ENCODE measurements at places on chromosomes 2 and 18.

GRCh38 chr18:45237343-45238098 is 377.8 kb upstream of the SLC14A2 start:
- no peak for DNase-seq

DNA sequence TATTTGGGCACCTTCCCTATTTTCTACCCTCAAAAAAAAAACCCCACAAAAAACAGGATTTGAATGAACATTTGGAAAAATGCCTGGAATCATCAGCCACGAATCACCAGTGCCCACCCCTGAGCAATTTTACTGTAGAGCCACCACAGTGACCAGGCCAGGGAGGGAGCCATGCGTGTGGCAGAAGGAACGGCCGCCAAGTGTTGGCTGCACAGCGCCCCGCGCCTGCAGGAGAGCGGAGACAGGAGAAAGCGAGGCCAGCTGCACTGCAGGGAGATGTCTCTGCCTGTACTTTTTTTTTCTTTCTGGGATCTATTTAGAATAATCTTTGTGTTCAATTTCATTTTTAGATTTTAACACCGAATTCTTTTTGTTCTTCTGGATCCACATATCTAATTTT is 269.3 kb upstream of the RAB12 start:
- no peak for DNase-seq

DNA sequence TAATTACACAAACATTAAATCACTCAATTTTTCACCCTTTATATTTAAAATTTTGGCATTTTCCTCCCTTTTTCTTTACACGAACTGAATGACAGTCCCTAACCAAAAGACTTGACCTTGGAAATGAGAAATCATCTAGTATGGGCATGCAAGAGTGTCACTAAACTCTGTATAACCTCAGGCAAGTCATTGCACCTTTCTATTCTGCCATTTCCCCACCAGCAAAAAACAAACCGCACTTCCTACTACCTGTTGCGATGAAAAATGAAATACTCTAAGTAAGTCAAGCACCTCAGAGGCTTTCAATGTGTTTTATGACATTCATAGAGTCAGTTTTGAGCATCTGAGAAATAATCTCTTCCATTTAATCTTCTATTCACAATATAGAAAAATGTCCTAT is 44.1 kb downstream of the ANKRD44 start:
- no peak for DNase-seq

GRCh38 chr2:137252934-137253333 is 487.6 kb downstream of the THSD7B start:
- no peak for DNase-seq

GRCh38 chr2:165112789-165113188 is 91.1 kb downstream of the SCN3A start:
- DNase-seq = no peak

GRCh38 chr18:13493079-13493478 is 233.3 kb downstream of the FAM210A start:
- no peak for DNase-seq

GRCh38 chr18:23640052-23640451 is 22.7 kb downstream of the ANKRD29 start:
- DNase-seq = no peak

- no peak for DNase-seq
Measured at GRCh38 chr2:239235311-239235710, 165.5 kb downstream of the HDAC4 start.

DNA sequence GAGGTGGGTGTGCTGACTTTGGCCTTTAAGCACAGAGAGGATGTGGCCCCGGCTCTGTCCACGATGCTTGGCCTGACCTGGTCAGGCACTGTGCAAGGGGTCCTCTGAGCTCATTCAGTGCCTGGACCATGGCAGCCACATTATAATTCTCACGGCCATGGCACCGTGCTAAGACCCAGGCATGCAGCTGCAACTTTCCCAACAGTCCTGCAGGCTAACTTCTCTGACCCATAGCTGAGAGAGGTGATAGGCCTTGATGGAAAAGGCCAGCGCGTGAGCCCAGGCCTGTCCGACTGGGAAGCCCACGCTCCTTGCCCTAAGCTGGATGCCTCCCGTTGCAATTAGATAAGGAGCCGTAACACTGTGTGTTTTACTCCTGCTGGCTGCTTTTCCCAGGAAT is 99.9 kb downstream of the TFCP2L1 start:
- no peak for DNase-seq

- no peak for DNase-seq
Measured at GRCh38 chr2:128686497-128686859, 367.8 kb upstream of the HS6ST1 start.

DNA sequence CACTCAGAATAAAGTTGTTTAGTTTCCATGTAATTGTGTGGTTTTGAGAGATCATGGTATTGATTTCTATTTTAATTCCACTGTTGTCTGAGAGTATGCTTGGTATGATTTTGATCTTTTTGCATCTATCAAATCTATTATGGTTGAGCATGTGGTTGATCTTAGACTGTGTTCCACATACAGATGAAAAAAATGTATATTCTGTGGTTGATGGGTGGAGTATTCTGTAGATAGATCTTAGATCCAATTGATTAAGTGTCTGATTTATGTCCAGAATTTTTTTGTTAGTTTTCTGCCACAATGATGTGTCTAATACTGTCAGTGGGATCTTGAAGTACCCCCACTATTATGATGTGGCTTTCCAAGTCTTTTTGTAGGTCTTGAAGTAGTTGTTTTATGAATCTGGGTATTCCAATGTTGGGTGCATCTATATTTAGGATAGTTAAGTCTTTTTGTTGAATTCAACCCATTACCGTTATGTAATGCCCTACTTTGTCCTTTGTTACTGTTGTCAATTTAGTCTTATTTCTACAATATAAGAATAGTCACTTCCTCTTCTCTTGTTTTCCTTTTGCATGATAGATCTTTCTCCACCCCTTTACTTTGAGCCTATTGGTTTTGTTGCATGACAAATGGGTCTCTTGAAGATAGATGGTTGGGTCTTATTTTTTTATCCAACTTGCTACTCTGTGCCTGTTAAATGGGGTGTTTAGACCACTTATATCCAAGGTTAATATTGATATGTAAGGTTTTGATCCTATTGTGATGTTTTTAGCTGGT is 101.8 kb downstream of the TRABD2A start:
- DNase-seq = no peak

DNA sequence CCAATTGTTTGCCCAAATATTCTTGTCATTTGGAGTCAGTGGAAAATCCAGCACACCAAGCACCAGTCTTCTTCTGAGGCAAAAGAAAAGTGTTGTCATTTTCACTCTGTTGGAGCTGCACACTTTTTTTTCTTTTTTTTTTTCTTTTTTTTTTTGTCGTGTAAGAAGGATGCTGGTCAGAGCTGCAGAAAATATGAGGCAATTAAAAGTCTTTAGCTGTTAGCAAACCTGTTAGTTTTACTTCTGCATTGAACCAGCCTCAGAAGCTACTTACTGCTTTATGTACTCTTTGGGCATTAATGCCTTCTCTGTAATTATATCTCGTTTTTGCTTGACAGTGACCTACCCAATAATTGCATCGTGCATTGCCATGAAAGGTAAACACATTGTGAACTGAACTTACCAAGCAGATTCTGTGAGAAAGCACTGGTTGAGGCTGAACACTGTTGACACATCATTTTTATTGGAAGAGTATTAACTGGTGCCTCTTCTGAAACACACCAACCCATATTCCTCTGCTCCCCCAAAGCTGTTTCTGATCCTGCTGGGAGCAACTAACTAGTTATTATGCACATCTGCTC is 165.4 kb downstream of the CAPN13 start:
- DNase-seq = no peak

GRCh38 chr18:51097021-51097822 is 67.2 kb downstream of the SMAD4 start:
- no peak for DNase-seq

DNA sequence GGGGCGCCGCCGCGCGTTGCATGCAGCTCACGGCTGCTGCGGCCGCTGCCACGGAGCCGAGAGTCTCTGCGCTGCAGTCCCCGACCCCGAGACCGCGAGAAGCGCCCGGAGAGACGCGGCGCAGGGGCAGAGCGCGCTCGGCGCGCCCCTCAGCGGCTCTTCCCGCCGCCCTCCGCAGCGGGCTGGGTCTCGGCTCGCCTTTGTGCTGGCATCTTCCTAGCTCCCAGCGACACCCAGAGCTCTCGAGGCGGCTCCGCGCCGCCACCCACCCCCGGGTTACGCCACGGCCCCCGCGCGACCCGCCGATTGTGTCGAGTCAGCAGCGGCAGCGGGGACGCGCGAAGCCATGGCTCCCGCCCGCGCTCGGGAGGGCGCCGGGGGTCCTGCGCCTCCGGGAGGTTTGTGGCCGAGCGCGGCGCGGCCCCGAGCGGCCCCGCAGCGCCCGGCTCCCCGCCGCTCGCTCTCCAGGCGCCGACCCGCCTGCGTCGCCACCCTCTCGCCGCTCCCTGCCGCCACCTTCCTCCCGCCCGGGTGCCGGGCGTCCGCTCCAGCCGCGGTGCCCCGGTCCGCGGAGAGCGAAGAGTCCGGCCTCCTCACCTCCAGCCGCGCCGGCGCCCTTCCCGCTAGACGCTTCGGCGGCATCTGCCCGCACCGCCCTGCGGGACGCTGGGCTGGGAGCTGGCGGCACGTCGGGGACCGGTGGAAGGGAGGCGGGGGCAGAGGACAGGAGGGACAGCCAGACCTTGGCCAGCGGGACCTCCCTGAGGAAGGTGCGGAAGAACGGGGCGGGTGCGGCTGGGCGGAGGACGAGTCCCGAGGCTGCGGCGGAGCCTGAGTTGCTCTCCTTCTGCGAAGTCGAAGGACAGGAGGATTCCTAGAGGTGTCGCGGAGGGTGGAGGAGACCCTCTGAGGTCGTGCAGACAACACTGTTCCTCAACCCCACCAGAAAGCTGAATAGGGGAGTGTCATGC is 46.3 kb upstream of the CCDC150 start:
- peak; percentile 12 for DNase-seq

DNA sequence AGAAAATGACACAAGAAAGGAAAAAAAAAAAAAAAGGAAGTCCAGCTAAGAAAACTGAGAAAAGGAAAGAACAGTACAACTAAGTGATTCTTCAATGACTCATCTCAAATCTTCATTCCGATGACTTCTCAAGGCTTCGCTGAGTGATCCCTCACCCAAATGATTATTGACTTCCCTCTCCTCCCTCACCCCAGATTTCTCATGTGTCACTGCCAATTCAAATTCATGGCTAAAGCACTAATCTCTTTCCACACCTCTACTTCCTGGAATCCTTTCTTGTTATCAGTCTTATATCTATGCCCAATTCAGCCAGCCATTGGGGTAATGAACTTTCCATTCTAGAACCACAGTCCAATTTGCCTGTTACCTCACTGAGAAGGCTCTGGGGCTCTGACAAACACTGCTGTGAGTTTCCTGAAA is 7.2 kb upstream of the ABCB11 start:
- no peak for DNase-seq

- no peak for DNase-seq
Measured at GRCh38 chr2:48474574-48475298, 55.2 kb upstream of the STON1 start.

DNA sequence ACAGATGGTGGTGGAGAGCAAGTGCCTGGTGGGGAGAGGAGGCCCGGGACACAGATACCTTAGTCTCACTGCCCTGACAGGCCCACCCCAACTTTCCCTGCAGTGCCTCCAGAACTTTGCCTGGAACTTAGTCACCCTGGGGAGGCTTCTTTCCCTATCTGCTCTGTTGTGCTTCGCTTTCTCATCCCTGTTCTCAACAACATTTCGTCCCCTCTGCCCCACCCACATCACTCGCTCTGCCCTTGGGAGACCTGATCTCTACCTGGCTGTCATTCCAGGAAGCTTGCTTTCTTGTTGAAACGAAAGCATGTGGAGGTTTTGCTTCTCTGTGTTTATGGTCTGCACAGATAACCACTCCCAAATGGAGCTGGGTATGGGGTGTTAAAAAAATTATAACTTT is 93.8 kb downstream of the PRKCE start:
- DNase-seq = no peak

DNA sequence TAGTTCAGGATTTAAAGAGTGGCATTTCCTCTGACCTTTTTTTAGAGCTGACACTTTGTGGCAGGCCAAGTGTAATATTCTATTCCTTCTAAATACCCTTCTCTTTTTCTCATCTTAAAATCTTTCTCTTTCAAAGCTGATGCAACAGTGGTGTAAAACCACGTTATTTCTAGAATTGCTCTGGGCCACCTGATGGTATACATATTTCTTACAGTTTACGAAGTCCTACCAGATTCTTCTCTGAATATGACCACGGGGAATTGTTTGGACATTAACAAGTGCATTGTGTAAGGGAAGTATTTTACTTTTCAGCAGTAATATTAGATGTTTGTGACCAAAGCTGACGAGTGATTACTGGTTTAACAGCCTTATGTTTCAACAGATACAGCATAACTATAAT is 109.9 kb downstream of the PTPRM start:
- no peak for DNase-seq

DNA sequence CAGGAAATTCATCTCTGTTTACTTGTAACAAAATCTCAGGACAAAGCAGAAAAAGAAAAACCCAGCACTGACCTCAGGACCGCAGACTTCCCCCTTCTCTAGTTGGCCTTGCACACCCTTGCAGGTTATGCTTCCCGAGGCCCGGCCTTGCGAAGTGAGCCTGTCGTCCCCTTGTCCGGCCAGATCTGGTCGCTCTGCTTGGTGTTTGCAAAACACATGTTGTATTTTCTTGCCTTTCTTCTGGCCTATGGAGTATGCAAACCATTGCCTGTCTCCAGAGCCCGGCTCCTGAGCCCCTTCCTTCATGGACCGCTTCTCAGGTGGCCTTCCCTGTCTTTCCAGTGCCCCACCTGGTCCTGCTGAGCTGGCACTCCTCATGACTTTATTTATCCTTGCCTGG is 4.8 kb downstream of the IMPA2 start:
- no peak for DNase-seq

- no peak for DNase-seq
Measured at GRCh38 chr2:48089644-48090043, 183.3 kb upstream of the FBXO11 start.

GRCh38 chr2:65722028-65722778 is 289.8 kb upstream of the SPRED2 start:
- peak; percentile 43 for DNase-seq

GRCh38 chr18:1914489-1914888 is 656.8 kb downstream of the METTL4 start:
- DNase-seq = no peak

- DNase-seq = no peak
Measured at GRCh38 chr18:58438161-58438957, 190.5 kb downstream of the ALPK2 start.

- no peak for DNase-seq
Measured at GRCh38 chr2:223180463-223180862, 128.5 kb downstream of the KCNE4 start.

- no peak for DNase-seq
Measured at GRCh38 chr2:55550368-55551102, 31.0 kb downstream of the CFAP36 start.

DNA sequence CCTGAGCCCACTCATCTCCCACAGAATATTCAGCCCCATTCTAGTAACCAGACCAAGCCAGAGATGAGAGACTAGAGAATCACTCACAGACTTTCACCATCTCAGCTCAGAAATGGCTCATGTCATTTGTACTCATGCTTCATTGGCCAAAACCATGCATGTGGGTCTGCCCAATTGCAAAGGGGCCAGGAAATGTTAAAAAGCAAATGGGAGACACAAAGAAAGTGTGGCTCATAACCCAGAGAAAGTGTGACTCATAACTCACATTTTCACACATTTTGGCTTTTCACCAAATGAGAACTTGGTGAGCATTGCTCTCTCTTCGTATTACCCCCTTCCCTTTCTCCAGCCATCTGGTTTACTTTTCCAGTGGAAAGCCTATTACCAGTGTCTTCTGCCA is 66.2 kb downstream of the MDH1 start:
- no peak for DNase-seq

Data from adrenal gland (tissue), 19 donors.